ENCODE measurements at places on chromosomes 1 and 21.

GRCh38 chr21:39065917-39066316, 117.3 kb downstream of the PSMG1 start:
- DNase-seq, result no peak

DNA sequence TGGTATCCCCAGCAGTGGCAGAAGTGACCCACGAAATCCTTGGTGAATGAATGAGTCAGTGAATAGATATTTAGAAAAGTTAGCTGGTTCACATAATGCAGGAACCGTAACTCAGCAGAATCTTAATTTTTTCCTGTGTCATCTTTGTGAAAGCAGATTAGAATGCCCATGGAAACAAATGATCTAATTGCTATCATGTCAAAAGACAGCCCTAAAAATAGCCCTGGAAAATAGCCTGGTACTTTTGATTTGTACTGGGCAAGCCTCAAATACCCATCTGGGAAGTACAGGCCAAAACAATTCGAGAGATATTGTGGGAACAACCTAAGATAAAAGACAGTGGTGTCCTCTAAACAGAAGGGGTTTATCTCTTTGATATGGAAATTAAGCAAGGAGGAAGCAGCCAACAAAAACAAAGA, 21.1 kb downstream of the FYB2 start:
- peak; percentile 27 for DNase-seq

DNA sequence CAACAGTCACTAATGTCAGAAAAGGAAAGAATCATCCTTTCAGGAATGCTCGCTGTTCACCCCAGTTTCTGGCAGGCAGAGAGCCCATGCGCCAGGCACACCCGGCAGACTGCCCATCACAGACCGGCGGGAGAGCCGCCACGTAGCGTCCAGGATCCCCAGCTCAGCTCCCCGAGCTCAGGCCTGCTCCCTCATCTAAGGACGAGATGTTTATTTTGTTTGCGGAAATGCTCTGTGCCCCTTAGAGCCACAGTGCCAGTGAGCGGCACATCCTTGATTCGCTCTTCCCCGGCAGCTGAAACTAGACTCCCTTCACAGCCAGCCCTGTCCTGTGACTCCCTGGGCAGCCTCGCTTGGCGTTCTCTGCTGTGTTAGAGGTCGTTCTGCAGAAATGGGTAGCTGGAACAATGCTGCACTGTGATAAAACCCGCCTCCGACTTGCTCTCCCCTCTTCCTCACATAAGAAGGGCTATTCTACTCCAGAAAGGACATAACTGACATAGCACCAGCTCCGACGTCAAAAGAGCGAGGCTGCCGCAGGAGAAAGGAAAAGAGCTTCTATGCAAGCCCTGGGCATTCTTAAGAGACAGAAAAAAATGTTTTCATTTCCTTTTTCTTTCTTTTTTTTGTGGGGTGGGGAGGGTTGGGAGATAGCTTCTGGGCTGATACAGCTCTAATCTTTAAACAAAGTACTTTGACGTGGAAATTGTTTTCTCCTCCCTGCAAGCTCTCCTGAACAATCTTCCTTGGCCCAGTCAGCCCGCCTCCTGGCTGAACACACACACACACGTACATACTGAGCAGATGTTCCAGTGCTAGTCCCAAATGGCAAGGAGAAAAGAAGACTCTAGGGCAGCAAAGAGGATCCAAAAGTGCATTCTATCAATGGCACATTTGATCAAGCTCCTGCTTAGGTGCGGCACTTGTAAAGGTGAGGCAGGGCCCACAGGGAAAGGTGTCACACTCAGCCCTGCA, 37.2 kb downstream of the MRAP start:
- no peak for DNase-seq

GRCh38 chr1:112388436-112388835, 7.6 kb upstream of the CTTNBP2NL start:
- DNase-seq, result peak; percentile 26

DNA sequence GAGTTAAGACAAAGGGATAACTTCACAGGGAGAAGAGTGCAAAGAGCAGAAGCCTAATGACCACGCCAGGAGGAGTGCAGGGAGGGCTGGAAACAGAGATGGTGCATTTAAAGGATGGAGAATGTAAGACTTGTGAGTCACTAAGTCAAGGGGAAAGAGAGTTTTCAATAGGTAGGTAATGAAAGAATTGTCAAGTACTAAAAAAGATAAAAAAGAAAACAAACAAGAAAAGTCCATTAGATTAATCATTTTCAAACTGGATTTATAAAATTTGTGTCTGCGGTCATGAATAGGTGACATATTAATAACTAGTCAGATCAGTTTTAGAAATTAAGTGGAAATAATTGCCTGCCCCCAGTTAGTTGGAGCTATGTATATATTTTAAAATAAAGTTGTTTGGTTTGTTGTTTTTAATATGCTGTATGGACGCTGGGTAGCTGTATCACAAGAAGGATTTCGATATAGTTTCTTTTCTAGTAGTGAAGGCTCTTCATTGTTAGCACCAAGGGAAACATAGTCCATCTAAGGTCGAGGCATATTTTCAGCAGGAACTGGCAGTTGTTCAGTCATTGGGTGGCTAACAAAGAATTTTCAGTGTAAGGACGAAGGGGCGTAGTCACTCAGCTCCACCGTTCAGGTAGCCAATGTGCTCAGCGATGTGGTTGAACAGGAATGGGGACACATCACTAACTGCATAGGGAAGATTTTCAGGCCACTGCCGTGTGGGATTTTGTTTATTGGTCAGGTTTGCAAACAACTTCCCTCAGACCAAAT, 203.0 kb downstream of the TGFB2 start:
- DNase-seq, result no peak

GRCh38 chr1:192395895-192396294, 79.1 kb downstream of the RGS21 start:
- no peak for DNase-seq

DNA sequence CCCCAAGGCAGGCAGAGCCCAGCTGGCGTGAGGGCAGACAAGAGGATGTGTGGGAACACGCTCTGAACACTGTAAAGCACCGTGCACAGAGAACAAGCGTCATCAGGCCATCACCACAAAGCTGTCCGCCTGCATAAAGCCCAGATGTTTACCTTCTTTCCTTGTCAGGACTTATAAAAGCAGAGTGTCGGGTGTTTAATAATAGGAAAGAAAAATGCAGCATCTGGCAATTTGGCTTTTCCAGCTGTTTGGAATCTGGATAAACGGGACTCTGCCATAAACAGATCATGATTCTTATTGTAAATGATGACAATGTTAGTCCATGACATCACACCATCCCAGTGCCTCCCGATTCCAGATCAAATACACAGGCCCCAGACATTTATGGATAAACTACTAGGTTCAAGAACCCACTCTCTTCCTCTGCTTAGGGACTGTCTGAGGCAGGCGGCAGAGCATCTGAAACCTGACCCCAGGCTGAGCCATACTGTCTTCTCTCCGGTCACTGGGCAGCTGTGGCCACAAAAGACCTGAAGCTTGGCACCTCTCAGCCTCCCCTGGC, 4.2 kb downstream of the GLIS1 start:
- DNase-seq, result no peak

DNA sequence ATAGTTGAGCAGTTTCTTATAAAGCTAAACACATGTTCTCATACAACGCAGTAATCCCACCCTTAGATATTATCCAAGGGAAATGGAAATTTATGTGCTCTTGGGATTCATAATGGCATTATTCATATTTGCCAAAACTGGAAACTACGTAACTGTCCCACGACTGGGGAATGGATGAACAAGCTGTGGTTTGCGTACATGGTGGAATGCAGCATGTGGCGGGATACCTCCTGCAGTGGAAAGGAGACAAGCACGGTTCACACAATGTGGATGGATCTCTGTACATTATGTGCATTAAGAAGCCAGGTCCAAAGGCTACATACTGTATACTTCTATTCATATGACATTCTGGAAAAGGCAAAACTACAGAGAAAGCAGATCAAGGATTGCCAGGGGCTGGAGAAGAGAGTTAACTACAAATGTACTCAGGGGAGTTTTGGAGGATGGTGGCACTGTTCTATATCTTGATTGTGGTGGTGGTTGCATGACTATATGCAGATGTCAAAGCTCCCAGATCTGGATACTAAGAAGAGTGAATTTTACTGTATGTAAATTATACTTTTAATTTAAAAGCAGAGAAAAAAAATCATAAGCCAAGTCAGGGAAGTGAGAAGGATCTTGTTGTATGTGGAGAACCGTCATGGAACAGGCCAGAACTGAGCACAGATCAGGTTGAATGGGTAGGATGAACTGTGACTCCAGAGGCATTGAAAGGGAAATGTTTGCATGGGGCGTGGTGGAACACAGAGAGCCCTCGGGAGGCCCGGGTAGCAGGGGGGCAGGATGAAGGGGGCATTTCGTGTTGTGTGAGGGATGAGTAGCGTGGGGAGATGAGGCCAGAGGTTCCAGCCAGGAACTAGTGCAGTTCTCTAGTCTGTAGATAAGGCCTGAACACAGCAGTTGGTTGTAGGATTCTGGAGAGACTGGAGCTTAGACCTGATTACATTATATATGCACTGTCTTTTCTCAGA, 90.7 kb downstream of the GALNT2 start:
- DNase-seq, result no peak

DNA sequence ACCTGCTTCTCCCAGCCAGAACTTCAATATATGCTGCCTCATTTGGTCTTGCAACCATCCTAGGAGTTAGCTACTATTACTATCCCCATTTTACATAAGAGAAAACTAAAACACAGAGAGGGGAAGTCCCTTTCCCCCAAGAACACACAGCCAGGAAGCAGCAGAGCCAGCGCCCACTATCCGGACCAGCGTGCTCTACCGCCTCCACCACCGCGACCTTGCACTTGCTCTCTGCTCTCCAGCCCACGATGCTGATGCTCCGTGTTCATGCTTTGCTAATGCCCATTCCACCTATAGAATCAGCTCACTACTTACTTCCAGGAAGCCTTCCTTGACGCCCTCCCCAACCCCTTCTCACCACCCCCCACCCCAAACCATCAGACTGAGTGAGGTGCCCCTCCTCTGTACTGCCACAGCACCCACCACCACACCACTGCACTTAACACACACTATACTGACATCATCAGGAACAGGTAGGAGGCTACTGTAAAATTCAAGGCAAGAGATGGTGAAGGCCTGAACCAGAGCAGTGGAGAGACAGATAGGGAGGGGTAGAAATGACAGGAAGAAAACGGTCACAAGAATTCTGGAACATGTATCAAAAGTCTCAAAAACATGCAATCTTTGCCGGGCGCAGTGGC, 9.4 kb downstream of the TMEM53 start:
- no peak for DNase-seq

GRCh38 chr1:41432481-41433280, 51.8 kb downstream of the EDN2 start:
- DNase-seq, result peak; percentile 93

DNA sequence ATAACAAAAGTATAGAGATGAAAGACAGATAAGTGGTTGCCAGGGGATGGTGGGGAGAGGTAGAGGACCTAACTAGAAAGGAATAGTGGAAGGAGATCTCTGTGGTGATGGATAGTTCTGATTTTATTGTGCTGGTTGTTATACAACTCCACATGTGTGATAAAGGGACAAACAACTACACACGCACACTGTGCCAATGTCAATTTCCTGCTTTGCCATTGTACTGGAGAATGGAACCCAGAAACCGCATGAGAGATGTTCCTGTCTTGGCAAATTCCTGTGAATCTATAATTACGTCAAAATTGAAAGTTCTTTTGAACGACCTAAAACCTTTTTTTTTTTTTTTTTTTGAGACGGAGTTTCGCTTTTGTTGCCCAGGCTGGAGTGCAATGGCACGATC, 11.0 kb downstream of the TNFRSF9 start:
- DNase-seq, result no peak

DNA sequence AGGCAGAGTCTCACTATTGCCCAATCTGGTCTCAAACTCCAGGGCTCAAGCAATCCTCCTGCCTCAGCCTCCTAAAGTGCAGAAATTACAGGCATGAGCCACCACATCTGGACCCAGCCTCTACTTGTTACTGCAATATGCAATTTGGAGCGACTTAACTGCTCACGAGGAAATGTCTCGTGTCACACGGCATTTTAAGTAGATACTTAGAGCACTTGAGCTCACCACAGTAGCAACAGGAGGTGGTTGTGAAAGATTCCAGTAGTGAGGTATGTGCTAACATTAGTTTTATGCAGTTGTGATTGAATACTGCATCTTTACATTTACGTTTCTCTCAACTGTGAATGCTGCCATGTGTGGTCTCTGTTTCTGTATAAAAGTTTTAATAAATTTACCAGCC, 5.8 kb upstream of the NDUFV3 start:
- DNase-seq, result no peak

DNA sequence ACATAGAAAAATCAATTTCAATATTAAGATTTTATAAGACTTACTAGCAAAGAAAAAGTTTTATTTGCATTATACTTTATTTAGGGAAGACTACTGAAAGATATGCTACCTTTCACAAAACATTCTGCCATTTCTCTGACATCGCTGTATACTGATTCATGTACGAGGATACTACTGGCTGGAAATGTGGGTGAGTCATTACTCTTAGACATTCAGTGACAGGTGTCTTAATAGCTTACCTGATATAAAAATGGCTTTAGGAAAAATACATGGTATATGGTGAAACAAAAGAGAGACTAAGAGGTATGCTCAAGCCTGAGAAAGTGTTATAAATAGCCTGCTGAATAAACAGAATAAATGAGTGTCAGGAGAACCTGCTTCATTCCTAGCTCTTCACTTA, 73.0 kb upstream of the EXO1 start:
- no peak for DNase-seq

- no peak for DNase-seq
Observed at GRCh38 chr1:209493559-209493958, 90.0 kb upstream of the CAMK1G start.

DNA sequence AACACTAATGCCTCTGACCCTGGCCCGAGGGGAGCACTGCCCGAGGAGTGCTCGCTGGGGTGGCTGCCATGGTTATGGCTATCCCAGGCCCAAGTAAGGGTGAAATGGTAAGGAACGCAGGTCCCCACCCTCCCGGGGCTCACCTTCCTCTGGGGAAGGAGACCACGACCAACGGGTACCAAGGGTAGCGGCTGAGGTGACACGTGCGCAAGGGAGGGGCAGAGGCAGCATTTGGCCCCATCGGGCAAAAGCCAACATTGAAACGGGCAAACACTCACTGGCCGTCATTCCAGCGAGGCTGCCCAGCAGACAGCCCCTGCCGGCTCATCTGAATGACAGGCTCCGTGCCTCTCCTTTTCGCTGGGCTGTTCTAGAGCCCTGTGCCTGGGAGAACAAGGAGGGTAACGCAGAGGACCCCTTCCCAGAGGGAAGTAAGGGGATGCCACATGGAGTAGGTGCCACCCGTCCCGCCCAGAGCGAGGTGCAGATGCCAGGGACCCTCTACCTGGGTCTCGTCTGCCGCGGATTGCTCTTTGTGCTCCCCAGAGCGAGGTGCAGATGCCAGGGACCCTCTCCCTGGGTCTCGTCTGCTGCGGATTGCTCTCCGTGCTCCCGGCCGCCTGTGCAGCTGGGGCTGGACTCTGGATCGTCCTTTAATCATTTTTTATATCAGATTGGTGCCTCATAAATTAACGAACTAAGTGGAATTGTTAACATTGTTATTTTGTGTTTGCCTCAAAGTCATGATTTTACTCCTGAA, 16.2 kb downstream of the ACTRT2 start:
- no peak for DNase-seq

DNA sequence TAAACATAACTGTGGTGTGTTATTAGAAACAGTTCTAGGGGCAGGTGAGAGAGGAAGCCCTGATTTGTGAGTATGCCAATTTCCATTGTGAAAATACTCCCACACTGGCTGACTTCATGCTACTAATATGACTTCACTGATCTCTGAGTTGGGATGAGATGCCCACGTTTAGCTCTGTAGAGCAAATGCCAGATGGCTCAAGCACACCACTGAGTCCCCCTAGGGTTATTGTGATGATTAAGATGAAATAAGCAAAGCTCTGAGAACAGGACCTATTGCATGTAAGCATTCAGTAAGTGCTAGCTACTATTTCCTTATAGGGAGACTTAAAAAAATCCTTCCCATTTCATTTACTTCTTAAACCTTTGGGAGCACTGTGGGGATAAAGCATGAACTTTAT, 117.6 kb downstream of the CENPF start:
- DNase-seq, result no peak
